Subcutaneous adipose tissue (tissue), 4 donors: ENCODE measurements at places on chromosomes 11 and 22. TPM values are rescaled to one million over a fixed set of nuclear protein-coding genes. Genes with fewer than 3 reads are reported as not detected.

The E2F8 gene
- total RNA-seq, result not detected

The IL18 gene
- 27.5 TPM for total RNA-seq

The ADSL gene
- 76.3 TPM for total RNA-seq

The MYRF gene
- total RNA-seq, result 0.33 TPM

The TSGA10IP gene
- not detected for total RNA-seq

The INSC gene
- not detected for total RNA-seq

The VSIG10L2 gene
- total RNA-seq, result not detected

The RIMBP3C gene
- under 0.01 TPM for total RNA-seq

The IGSF22 gene
- not detected for total RNA-seq

The CEP126 gene
- total RNA-seq, result 8.7 TPM

The FGF19 gene
- total RNA-seq, result not detected

The SLC22A25 gene
- 0.19 TPM for total RNA-seq
